Amniotic epithelial cell (primary cell): ENCODE measurements at places on chromosomes 12 and 14.

DNA sequence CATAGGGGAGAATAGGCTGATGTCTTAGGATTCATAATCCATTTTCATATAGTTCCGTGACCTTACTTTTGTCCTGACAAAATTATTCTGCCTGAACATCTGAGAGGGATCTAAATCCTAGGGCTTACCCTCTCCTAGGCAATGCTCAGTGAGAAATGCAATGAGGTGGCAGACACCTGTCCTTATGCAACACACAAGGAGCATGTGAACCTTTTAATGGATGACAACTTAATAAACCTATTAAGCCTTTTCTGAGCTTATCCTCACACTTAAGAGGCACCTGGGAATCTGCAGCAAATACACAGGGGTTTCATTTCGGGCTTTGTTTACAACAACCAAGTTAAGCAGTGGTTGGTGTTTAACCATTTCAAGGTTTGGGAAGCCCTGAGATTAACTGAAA lies 24.6 kb downstream of the SINHCAF start:
- DNase-seq = no peak

DNA sequence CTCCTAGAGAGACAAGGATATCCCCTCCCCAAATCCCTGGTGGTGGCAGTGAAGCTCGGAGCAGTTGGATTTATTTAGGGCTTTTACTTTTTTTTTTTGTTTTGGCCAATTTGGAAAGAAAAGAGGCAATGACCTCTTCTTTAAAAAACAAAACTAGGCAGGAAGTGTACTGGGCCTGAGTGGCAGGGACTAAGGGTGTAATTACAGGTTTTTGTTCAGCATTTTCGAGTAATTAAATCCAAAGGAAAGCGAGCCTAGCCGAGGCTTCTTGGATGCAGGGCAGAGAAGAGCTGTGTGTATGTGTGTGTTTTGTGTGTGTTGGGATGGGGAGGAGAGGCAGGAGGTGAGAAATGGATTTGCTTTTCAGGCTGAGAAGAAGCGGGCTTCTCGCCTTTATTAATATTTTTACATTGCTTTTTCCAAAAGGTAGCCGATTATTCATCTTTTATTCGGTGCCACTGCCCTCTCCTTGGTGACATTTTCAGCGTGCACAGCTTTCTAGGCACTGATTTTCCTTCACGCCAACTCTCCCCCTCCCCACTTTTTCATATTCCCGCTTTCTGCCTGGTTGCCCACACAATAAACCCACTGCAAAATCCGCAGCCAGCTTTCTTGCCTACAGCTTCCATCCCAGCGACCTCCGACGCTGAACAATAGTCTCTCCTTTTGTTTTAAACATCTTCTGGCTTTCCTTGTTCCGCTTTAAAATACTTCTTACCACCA lies 8.9 kb upstream of the IRF2BPL start:
- no peak for DNase-seq

DNA sequence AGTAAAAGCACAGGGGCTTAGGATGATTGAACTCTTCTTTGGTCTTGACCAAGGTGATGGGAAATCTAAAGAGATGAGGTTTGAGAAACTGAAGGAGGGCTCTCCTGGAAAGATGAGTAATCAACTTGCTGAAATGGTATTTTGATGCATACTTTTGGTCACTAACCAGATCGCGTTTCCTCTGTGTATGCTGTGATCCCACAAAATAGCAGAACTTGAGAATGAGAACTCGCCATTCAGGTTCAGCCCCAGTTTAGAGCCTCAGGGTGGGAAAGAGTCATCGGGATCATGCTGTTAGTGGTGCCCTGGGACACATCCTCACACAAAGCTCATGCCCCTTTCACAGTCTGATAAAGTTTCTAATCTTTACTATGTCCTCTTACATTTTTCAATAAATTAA lies 488.8 kb downstream of the ETNK1 start:
- DNase-seq = no peak

DNA sequence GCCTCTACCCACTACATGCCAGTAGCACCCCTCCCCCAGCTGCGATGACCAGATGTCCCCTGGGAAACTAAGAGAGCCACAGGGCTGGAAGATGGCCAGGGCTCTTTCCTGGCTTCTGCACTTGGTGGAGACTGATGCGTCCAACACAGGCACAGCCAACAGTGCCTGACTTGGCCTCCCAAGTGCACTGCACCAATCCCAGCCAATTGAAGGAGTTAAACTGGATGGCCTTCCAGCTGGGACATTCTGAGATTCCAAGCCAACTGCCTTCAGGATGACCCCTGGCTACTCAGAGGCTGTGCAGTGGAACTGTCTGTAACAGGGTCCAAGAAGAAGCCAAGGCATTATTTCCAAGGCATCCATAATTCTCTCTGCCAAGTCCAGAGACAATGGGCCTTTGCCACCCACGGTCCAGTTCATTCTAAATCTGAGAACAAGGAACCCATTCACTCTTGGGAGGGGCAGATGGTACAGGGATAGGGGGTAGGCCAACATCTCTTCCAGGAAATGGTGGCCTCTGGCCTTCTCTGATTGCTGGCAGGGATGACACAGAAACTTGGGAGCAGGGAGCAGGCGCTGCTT lies 35.2 kb downstream of the PRIMA1 start:
- DNase-seq = no peak

GRCh38 chr14:99468836-99469592 lies 11.6 kb downstream of the SETD3 start:
- DNase-seq = peak; percentile 22

DNA sequence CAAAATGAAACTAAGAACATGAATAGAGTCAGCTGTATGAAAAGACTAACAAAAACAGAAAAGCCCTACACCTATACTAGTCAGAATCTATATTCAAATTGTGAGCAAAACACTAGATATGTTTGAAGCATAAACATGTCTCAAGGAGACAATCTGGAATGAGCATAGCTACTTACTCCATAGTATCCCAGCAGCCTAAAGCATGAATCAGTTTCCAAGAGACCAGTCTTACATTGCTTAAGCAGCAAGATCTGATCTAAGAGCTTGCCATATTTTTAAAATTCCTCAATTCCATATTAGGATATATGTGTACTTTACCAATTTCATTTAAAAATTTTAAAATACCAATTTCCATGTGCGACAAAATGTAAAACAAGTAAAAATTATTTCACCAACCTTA lies 7.7 kb downstream of the CAPS2 start:
- DNase-seq = peak; percentile 83

GRCh38 chr14:101185946-101186345 lies 282.4 kb upstream of the RTL1 start:
- no peak for DNase-seq

DNA sequence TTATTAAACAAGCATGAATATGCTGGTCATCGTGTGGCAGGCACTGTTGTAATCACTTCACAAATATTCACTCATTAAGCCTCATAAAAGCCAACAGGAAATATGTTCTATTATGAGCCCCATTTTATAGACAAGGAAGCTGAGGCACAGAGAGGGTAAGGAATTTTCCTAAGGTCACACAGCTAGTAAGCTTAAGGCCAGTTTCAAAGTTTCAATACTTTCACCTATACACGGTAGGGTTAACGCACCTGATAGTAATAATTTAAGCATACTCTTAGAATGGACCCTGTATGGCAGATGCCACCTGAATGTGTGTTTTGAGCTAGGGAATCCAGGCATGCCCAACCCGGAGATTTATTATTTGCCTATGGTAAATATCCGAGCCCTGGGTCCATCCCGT lies 39.8 kb downstream of the EGLN3 start:
- DNase-seq = no peak

DNA sequence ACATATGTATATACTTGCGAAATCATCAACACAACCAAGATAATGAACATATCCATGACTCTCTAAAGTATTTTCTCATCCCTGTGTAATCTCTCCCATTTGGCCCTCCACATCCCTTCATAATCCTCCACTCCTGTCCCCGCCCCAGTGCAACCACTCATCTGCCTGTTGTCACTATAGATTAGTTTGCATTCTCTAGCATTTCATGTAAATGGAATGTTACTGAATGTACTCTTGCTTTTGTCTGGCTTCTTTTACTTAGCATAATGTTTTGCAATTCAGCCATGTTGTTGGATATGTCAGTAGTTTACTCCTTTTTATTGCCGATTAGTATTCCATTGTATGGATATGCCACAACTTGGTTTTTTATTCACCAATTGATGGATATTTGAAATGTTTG lies 99.1 kb downstream of the BICD1 start:
- DNase-seq = peak; percentile 39
